Esophagus squamous epithelium (tissue), 5 donors: ENCODE measurements at places on chromosomes 6 and 20.

- no peak for DNase-seq
These were observed 182.9 kb upstream of the ECI2 start for GRCh38 chr6:4318321-4318720.

DNA sequence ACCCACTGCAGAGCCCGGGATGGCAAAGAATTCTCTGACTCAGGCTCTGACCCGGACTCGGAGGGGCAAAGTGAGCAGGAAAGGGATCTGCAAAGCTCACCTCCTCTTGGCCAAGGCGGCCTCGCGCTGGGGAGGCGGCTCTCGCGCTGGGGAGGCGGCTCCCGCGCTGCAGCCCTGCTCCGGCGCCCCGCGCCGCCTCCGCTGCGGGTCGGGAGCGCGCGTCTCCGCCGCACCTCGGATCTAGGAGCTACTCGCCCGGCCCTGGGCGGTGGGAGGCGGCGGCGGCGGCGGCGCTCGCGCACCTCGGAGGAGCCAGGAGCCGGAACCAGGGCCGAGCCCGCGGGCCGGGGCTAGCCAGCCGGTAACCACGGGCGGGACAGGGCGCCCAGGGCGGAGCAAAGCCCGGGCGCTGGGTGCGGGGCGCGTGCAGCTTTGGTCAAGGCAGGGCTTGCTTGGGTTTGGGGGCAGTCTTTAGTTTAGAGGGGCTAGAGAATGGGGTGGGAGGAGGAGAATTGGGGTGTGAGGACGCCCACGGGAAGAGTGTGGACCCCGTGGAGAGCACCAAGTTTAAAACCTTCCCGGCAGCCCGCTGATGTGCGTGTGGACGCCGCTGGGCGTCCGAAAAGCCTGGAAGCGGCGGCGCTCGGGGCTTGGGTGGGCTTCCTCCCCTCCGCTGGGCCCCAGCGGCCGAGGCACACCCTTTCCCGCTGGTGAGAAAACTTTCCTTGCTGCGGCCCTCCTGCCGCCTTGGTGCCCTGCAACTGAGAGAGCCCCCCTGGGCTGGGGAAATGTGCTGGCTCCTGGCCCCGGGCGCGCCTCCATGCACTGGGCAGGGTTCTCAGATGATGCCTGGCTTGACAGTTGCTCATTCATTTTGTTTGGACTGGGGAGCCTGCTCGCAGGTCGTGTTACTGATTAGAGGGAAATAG is at the start of gene MRAP2:
MRAP2 (plus strand) TSS at position 250 of the 929 bp plus-strand sequence. CDS start 21,547 bp downstream, outside the sequence.
- DNase-seq: no peak

DNA sequence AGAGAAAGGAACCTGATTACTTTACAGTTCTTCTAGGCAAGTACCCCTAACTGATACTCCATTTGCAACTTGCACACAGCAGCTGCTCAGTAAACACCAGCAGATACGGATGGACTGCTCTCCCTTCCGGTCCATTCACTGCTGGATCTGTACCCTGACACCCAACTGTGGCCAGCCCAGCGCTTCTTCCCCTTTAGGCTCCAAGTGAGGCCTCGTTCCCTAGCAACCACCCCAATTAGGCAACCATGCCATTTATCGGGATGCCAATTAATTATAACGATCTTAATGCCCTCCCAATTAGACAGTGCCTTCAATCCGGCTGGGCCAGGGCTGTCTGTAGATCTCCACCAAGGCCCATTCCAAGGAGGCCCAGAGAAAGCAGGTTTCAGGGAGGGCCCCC is 3.2 kb downstream of the SULF2 start:
- DNase-seq: no peak

DNA sequence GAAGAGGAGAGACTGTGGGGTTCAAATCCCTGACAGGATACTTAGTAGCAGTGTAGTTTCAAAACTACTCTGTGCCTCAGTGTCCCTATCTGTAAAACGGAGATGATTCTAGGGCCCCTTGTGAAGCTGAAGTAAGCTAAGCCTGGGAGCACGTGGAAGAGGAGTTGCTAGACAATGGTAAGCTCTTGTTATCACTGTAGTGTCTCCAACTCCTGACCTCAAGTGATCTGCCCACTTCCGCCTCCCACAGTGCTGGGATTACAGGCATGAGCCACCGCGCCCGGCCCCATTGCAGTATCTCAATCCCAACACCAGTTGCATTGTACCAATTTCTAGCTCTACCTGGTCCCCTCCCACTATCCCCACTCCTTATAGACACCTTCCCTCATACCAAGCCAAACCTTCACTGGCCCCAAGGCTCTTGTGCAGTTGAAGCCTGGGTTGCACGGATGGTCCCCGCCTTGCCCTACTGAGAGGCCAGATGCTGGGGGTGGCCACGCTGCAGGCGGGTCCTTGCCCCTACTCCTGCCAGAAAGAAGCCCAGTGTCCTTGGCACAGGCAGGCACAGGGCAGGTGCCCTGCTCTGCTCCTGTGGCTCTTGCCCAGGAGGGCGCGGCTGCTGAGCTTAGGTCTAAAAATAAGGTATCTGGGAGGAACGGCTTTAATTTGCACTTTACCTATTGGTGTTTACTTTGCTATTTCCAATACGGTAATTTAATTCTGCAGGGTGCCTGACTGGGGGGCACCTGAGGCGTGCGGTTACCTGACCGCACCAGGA is 118.1 kb downstream of the VEGFA start:
- DNase-seq: no peak

DNA sequence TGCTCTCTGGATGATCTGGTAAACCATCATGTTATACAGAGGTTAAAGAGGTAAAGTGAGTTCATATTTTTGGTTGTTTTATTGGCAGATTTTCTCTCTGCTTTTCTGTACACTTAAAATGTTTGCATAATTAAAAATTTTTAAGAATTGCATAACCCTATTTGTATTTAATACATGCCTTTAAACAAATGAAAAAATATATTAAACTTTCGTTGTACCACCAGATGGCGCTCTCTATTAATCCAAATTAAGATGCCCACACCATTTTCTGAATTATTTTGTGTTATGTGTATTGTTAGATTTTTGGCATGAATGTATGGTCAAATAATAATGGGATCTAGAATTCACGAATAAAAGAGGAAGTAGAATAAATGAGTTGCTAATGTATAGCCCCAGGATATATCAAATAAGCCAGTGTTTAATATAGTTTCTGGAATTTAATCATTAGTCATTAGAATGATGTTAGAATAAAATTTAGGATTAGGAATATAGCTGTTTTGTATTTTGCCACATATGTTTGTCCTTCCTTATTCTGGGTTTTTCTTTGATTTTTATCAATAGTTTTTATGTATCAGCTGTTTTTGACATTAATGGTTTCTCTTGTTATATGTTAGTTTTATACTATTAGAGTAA is 38.9 kb downstream of the SMAP1 start:
- no peak for DNase-seq

DNA sequence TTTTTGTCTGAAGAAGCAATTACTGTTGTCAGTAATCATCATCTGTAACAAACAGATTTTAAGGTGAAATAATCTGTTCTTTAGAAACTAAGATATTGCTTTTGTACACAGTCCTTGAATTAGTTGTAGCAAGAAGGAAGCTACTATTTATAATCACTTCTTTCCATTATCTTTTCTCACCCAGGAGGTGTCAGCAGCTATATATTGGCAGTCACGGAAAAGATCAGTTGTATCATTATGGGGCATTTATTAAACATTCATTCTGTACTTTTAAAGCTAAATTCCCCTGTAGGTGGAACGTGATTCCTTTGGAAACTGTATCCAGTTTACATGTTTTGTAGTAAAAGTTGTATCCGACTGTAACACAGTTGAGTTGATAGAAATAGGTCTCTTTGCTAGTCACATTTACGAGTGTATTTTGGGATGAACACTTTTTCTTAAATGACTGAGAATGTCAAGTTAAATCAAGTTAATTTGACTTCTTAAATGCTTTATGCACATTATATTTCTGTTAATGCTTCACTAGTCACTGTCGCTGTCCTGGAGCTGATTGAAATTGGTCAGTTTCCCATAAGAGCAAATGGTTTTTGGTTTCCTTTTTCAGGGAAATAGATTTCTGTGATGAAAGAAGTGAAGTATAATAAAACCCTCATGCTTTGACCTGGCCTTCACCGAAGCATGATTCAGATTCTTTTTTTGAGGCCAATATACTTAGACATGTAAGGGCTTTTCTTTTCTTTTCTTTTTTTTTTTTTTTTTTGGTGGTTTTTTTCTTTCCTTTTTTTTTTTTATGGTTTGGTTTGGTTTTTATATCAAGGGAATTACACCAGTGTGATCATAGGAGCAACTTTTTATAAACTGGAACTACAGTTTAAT is 5.1 kb downstream of the QKI start:
- no peak for DNase-seq

- DNase-seq: no peak
These were observed 12.5 kb downstream of the JAG1 start for GRCh38 chr20:10661261-10661660.

GRCh38 chr6:87164004-87164403 is 8.6 kb downstream of the ZNF292 start:
- no peak for DNase-seq

DNA sequence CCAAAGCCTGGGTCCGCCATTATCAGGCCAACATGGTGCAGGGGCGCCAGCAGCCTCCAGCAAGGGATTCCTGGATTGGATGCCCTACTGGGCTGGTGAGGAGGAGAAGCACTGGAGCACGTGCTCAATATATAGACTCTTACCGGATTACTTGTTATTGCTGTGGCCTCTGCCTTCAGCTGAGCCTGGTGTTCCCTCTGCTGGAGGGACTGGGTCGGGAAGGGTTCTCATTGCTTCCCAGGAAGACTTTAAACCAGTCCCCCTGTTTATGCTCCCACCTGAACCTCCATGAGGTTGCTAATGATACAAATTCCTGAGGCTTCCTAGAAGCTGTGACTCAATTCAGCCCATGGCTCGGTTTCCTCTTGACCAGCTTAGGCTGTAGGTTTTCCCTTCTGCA is 186.7 kb upstream of the ARID1B start:
- no peak for DNase-seq

DNA sequence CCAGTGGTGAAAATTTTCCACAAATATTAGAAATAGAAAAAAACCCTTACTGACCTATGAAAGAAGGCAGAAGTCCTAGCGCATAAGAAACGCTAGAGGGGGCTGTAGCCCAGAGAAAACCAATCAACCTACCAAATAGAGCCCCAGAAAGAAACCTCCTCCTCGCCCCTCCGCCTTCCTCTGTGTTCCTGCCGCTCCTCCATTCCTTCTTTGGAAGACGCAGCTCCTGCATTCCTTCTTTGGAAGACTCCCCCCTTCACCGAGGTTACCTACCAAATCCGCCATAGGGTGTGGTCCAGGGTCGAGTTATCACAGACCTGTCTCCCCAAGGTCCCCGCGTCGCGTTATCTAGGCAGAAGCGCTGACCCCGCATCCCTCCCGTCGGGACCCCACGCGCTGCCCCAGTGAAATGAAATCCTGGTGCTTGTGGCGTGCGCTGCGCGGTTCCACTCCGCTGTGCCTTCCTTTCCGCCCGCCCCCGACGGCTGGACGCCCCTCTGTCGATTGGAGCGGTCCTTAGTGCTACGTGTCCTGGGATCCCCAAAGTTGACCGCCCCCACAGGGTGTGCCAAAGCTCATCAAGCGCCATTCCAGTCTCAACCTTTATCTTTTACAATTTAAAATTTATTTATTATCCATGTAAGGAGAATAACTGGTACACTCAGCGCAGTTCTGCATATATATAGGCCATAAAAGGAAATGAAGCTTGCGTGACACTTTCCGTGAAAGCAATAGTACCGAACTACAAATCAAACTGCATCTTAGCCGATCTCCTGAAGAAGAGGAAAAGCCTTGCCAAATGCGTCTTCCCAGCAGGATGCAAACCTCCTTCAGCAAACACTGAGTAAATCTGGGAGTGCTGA is 13.0 kb downstream of the RPP21 start:
- DNase-seq: no peak

GRCh38 chr20:20199361-20200160 is 147.2 kb downstream of the CFAP61 start:
- no peak for DNase-seq

DNA sequence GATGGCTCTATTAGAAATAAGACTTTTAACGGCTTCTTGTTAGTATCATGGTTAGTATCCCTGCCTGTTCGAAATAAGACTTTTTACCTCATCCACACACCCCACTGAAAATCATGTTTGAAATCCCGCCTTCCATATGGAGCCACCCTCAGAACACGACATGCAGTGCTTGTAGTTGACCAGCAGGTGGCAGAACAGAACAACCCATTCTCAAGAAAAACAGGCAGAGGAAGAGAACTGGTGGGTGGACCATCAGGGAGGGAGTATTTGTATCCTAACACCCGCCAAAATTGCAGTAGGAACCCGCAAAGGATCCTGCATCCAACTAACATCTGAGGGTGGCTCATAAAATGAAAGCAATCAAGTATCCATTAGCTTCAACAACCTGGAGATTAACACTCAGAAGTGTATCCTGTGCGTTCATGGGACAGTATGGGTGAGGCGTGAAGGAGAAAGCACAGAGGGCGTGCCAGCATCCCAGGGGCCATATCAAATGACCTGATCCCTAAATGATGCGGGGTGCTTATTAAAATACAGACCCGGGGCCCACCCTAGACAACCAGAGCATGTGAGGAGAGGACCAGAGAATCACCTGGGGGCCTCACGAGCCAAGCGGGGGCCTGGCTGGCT is 89.6 kb upstream of the NHSL1 start:
- DNase-seq: no peak

DNA sequence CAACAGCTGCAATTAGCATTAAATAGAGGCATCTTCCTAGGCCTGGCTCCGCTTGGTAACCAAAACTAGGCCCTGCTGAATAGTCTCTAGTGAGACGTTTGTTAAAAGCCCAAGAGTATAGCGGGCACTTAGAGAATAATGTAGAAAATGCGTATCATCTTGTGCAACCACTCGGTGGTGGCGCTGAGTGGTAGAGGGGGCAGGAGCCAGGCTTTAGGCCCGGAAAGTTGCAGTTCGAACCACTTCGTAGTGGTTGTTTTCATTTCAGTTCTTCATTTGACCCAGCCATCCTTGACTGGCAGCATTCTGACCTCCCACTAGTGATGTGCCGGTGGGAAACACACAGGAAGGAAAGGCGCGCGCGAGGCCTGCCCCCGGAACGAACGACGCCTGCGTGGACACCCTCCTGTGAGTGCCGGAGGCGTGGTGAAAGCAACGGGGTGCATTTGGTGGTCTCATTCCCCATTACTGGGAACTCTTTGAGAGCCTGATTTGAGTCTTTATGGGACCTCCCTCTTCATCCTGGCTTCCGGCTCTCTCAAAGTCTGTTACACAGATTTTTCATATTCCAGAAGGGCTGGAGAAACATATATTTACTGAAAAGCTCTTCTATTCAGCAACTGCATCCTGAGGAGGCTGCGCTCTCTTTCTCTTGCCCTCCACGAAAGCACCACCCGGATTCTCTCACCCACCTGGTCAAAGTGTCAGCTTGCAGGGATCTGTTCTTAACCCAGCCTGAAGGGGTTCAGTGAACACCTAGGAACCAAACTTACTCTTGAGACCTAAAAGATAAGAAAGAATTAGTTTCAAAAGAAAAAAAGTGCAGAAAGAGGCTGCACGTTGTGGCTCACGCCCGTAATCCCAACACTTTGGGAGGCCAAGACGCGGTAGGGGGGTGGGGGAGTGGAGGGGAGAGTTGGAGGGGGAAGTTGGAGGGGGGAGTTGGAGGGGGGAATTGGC is 18.2 kb downstream of the GPX5 start:
- no peak for DNase-seq

DNA sequence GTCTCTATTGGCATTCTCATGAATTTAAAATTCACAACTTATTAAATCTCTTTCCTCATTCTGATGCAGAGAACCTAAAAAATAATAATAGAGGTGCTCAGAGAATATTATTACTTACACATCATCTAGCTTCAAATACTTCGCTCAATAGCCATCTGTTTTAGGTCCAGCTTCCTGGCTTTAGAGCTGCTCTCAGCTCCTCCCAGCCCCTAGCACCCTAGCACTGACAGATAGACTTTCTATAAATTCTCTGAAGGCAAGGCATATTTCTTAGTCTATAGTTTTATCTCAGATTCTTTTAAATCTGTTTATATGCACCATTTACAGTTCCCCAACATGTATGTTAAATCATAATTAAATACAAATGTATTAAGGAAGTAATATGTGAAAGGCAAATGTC is 281.3 kb downstream of the PTPRK start:
- DNase-seq: no peak
